ENCODE measurements at places on chromosomes 4 and X.

- DNase-seq = no peak
These were observed 69.3 kb downstream of the BMP2K start for GRCh38 chr4:78845472-78845871.

GRCh38 chrX:110182865-110183264 is 135.0 kb downstream of the AMMECR1 start:
- DNase-seq = no peak

- DNase-seq = no peak
These were observed 4.9 kb downstream of the ACSL4 start for GRCh38 chrX:109728173-109728535.

- no peak for DNase-seq
These were observed 447.5 kb upstream of the RASGEF1B start for GRCh38 chr4:81919223-81919622.

DNA sequence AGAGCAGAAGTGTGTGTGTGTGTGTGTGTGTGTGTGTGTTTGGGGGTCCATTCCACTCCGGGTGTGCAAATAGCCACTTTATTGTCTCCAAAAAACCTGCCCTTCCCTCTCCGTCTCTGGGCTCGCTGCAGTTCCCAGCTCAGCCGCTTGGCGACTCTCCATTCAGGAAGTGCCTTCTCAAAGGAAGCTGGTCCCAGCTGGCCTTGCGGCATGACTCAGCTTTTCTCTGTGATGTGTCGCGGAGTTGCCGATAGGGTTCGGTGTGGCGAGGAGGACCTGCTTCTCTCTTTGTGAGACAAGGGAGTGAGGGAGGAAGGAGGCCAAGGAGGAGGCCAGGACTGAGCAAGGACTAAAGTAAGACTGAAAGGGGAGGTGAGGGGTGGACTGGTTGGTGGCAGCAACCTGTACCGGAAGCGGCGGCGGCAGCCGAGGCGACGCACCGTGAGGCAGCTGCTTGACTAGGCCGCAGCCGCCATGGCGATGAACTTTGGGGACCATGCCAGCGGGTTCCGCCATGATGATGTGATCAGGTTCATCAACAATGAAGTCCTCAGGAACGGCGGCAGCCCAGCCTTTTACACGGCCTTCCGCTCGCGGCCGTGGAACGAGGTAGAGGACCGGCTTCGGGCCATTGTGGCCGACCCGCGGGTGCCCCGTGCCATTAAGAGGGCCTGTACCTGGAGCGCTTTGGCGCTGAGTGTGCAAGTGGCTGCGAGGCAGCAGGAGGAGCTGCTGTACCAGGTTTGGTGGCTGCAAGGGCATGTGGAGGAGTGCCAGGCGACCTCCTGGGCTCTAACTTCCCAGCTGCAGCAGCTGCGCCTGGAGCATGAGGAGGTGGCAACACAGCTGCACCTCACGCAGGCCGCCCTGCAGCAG is at the start of gene TEX13C:
Gene TEX13C (plus strand): TSS at position 226 of the 876 bp plus-strand sequence. CDS start 249 bp downstream, at position 475.
- no peak for DNase-seq

GRCh38 chr4:16438986-16439385 is 212.7 kb upstream of the TAPT1 start:
- no peak for DNase-seq

DNA sequence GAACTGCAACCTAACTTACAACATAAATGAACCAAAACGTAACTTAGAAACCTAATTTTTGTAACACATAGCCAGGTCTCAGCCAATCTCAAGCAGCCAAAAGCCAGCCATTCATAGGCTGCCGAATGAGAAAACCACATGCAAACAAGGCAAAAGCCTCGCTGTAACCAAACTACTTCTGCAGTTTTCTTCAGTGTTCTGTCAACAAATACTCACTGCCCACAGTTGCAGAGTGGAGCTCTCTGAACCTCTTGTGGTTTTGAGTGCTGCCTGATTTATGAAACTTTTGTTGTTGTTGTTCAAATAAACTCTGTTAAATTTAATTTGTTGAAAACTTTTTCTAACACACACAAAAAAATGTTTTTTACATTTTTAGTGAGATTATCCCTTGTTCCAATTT is 251.2 kb downstream of the PAPSS1 start:
- no peak for DNase-seq

GRCh38 chrX:42107495-42108488 is 184.4 kb upstream of the CASK start:
- DNase-seq = no peak

DNA sequence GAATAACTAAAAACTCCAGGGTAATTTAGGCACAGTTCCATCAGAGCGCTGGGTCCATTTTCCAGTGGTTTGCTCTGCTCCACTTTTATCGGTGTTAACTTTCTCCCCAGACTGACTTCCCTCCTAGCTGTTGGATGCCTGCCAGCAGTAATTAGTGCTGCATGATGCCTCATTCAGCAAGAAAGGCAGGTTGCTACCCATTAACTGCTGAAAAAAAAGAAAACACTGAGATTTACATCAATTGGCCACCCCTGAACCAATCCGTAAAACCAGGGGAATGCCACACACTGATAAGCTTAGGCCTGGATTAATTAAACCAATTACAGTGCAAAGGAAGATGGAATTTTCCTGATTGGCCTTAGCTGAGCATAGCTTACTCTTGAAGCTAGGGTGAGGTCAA is 182.4 kb upstream of the CXXC4 start:
- no peak for DNase-seq

- DNase-seq = no peak
These were observed 169.9 kb upstream of the LDB2 start for GRCh38 chr4:17068392-17068791.

DNA sequence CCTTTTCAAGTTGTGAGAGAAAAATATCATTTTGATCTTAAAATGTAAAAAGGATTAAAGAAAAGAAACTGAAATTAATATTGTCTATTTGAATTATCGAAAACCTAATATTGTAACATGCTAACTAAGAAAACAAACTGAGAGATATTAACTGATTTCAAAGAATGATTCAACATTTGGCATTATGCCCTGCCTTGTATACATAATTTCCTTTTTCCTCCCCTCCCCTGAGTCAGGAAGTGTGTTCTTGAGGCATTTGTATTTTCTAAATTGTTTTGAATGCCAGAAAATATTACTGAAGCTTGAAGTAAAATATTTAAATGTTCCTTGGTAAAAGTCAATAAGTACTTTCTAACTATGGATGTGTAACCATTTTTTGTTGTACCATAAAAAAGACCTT is 49.4 kb downstream of the RPS6KA3 start:
- DNase-seq = no peak

DNA sequence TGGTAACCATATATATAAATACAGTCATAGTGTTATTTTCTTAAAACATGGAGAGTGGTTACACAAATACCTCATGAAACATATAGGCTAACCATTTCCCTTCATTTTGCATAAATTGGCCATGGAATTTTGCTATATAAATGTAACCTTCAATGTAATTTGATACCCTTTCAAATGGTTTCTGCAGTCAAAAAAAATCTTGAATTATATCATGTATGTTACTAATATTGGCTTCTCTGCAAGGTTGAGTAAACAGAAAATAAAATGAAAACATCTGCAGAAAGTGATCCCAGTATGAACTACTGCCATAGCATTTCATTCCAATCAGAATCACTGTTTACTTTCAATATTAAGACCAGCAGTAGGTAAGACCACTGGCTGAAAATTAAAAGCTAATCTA is 1165.9 kb upstream of the TENM3 start:
- no peak for DNase-seq

DNA sequence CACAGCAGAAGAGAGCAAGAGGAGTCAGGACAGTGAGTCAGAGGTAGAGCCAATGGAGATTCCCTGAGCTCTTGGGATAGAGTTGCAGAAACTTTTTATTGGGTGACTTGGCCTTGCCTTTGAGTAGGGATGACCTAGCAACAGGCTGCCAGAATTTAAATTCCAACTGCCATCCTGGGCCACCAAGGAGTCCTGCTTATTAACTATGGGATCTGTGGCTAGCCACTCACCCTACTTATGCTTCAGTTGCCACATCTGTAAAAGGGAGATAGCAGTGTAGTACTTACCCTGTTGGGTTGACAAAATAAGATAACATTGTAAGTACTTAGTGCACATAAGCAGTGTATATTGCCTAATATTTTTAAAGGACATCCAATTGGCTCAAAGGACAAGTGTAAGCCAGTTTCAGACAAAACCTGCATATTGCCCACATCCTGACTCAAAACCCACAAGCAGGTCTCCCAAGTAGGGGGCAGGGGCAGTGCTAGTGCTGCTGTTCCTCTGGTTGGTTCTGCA is 43.5 kb upstream of the TMEM164 start:
- no peak for DNase-seq

DNA sequence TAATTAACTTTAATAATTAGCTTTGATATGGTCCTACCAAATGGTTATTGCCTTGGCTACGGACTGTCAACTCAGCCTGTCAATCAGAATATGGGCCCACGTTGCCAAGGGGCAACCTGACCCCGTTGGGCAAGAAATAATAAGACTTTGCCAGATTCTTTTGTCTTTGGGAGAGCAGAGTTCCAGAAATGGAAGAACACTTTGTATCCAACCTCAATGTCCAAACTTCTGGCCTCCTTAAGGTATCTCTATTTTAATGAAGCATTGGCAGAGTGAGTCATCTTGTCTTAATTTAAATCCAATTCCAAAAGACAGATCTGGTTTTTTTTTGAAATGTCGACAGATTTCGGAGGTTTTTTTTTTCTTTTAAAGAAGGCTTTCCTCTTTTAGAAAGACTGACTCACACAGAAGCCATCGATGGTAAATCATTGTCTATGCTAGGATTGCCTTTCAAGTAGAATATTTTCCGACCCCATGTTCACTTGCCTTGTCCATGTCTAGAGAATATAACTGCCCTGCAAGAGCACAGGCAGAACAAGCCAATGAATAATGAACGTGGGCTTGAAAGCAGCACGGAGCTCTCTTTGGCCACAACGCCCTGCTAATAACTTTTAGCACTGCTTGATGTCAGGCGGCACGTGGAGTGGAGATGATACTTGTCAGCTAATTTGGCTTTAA is 190.3 kb upstream of the GATB start:
- DNase-seq = no peak

DNA sequence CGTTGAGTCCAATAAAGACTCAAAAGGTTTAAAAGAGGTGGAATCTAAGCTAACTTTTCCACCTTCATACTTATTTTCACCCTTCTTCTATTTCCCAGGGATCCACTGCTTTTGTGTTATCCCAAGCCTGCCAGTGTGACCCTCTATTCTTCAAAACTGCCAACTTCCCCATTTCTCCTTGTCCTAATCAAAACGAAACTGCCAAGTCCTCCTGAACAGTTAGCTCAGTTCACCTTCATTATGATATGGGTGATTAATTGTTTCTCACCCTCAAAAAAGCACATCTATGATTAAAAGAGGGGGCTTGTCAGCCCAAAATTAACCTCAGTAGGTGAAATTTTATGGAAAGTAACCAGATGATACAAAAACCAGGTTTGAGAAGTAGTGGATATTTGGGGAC is 108.4 kb downstream of the GUCY2F start:
- DNase-seq = no peak

DNA sequence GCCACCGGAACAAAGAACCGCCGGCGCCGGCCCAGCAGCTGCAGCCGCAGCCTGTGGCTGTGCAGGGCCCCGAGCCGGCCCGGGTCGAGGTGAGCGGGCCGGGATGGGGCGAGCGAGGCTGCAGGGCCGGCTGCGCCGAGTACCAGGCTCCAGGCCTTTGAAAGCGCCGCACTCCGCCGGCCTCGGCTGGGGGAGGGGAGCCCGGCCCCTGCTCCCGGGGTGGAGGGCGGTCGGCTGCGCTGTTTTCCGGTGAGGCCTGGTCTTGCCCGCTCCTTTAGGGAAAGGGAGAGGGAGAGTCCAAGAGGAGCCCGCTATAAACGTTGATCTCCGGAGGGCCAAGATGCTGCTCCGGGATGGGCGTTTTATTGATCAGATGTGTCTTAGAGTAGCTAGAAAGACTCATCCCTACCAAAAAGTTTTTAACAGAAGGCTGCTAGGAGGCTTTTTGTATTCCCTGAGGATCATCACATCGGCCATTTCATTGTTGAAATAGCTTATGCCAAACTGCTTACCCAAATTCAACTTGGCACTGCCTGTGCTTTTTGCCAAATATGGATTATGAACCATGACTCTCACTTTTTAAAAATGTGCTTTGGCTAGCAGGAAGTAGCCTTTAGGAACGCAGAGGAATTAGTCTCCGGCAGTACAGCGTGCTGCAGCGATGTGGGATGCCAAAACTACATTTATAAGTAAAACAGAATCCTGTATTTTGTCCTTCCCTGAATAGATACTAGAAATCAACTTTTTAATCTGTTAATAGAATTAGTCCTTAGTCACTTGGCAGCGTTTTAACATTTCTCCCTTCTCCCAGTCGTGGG is 760 bp downstream of the TMEM165 start:
- peak; percentile 9 for DNase-seq

DNA sequence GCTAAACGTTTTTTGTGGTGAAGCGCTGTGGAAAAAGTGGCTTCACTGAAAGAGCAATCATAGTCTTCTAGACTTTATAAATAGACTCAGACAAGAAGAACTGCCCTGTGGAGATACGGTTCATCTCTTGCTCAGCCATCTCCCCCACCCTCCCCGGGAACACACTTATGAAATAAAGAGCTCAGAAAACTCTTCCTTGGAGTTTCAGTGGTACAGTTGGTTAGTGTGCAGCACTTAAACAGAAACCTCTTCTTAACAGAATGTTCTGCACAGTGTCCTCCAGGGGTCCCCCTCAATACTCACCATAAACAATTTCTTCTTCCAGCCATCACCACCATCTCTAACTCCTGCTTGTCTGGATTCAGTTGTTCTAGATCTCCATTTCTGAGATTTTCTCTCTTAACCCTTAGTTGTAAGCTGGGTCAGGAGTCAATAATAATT is 313.0 kb downstream of the ARHGAP10 start:
- DNase-seq = no peak

GRCh38 chr4:78065508-78066192 is 8.5 kb downstream of the FRAS1 start:
- DNase-seq = no peak

- no peak for DNase-seq
These were observed 10.7 kb downstream of the PLS3 start for GRCh38 chrX:115571712-115572111.

- DNase-seq = no peak
These were observed 113.2 kb downstream of the ARSF start for GRCh38 chrX:3154386-3154975.

- no peak for DNase-seq
These were observed 89.0 kb upstream of the C4orf50 start for GRCh38 chr4:6107114-6107791.

DNA sequence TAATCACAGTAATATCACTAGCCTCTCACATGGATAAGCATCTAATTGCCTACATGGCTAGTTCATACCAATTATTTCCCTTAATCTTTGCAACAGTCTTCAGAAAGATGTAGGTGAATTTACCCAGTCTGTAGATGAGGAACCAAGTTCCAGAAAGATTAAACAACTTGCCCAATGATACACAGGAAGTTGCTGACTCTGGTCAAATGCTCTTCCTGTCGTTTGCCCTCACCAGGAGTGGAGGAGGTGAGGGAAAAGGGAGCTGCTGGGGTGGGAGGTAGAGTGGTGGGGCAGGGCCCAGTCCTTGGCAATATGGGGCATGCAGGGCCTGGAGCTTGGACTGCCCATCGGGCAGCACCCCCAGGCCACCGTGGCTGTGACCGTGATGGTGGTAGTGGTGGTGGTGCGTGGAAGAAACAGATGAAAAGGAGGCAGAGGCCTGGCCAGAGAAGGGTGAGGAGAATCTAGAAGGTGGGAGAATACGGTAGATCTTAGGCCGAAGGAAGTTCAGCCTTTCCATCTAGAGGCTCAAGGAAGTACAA is 2.3 kb upstream of the KDM5C start:
- DNase-seq = no peak

- DNase-seq = no peak
These were observed 49.6 kb upstream of the GRID2 start for GRCh38 chr4:92253986-92254671.
